H9 (cell line): ENCODE measurements at places on chromosomes 4 and X. TPM values are rescaled to one million over a fixed set of nuclear protein-coding genes. Genes with fewer than 3 reads are reported as not detected.

- no peak for DNase-seq
Observed at GRCh38 chr4:6197433-6198174, 2.7 kb downstream of the JAKMIP1 start.

- DNase-seq: no peak
Observed at GRCh38 chr4:87551361-87551760, 22.2 kb upstream of the SPARCL1 start.

- DNase-seq: peak; percentile 87
Observed at GRCh38 chrX:17374619-17375366, at the start of gene NHS. Gene NHS, plus strand, starts transcription at chrX:17375200. Its CDS starts 558 bp downstream, at chrX:17375758.

- no peak for DNase-seq
Observed at GRCh38 chrX:104315555-104315954, 60.8 kb upstream of the ESX1 start.

DNA sequence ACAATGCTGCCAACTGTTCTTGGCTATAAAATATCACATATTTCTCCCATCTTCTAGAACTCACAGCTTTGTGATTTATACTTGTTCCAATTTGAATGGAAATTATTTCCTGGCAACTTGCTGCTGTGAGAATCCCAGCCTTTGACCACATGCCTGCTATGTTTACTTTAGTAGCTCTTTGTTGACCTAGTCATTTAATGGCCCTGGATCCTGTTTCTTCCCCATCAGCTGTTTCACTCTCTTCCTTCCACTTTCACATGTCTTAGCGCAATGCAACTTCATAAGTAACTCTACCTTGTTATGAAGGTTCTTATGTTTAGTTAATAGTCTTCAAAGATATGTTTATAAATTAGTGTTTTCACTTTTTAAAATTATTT is 1973.6 kb upstream of the AGA start:
- no peak for DNase-seq

DNA sequence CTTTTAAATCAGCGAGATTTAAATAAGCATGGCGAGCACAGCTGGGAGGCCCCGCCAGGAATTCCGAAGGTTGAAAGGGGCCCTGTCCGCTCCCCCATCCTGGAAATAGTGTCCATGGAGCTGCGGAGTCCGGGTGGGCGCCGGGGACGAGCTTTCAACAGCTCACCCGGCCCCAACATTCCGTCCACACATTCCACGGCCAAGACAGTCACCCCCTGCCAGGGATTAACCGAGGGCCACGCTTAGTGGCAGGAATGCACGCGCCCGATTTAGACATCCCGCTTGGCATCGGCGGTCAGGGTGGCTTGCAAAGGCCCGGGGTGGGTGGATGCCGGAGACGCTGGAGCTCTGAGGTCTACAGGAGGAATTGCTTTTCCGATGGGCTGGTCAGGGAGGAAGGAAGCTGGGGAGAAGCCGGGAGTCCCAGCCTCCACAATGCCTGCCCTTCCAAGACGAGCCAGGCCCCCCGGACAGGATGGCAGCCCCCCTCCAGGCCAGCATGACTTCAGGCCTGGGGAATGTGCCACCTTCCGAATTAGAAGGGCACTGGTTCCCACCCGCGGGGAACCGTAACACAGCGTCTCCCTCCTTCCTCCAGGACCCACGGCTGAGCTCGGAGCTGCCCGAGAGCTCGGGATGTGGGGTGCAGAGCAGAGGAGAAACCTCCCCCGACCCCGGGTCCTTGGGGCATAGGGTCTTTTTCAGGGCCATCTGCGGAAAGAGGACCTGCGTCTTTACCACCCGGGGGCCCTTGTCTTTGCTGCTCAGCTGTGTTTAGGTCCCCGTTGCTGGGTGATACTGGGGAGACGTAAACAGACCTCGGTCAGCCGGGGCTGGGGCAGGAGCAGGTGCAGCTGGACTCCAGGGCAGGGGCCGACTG is 26.9 kb upstream of the PPP2R3B start:
- peak; percentile 71 for DNase-seq

GRCh38 chr4:48470137-48470536 is 13.0 kb upstream of the SLC10A4 start:
- no peak for DNase-seq

DNA sequence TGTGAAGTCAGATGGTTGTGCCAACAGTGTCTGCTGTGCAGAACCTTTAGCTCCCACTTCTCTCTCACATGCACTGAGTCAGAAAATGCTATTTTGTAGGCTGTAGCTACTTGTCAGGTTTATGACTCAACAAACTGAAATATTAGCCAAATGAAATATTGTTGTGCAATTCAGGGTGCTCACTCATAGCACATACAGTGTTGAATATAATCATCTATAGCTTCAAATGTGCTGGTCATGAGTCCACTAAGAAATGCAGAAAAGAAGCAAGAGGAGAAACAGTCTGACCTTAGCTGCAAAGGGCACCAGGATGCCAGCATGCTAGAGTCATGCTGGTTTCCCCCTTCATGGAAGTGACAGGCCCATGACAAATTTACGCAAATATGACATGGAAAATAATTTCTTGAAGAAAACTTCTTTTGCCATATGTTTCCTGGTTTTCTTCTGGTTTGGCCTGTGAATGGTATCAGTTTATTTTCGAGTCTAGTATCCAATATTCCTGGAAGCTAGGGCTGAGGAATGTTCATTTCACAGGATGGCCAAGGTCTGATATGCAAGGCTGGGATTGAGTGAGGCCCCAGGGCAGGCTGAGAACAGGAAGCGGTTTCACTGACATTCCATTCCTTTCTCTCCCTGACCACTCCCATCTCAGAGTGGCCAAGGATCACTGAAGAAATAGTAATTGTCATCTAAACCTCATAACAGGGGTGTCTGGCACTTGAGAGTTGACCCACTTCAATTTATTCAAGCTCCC is 10.3 kb upstream of the CXCL2 start:
- DNase-seq: peak; percentile 62

GRCh38 chr4:4339504-4340085 is 47.3 kb upstream of the NSG1 start:
- no peak for DNase-seq

- DNase-seq: no peak
Observed at GRCh38 chr4:169439244-169439643, 168.5 kb upstream of the SH3RF1 start.

- no peak for DNase-seq
Observed at GRCh38 chr4:99708551-99708950, 50.9 kb upstream of the C4orf54 start.

The BEX2 gene
- total RNA-seq: 29.6 and 34.2 TPM in 2 replicates

The MSL3 gene
- total RNA-seq: 13.0 and 14.0 TPM in 2 replicates

The CAPN6 gene
- 7.2 and 7.4 TPM in 2 replicates for total RNA-seq

The ZCCHC12 gene
- total RNA-seq: 2.1 and 2.6 TPM in 2 replicates

The MAGEA1 gene
- not detected in 2 replicates for total RNA-seq

The APLN gene
- total RNA-seq: 0.18 and 0.24 TPM in 2 replicates

The PARM1 gene
- 1.4 and 2.0 TPM in 2 replicates for total RNA-seq

The FSTL5 gene
- not detected in 2 replicates for total RNA-seq

The HPGDS gene
- not detected in 2 replicates for total RNA-seq
